ENCODE measurements at places on chromosomes 5 and 9. TPM values are rescaled to one million over a fixed set of nuclear protein-coding genes. Genes with fewer than 3 reads are reported as not detected.

Gene AGXT2
- total RNA-seq, result not detected

Gene LPAR1
- not detected for total RNA-seq

Gene PLAC8L1
- not detected for total RNA-seq

Gene SUSD3
- 27.1 TPM for total RNA-seq

- no peak for DNase-seq
These were observed 53.5 kb upstream of the IRX1 start for GRCh38 chr5:3542158-3542557.

DNA sequence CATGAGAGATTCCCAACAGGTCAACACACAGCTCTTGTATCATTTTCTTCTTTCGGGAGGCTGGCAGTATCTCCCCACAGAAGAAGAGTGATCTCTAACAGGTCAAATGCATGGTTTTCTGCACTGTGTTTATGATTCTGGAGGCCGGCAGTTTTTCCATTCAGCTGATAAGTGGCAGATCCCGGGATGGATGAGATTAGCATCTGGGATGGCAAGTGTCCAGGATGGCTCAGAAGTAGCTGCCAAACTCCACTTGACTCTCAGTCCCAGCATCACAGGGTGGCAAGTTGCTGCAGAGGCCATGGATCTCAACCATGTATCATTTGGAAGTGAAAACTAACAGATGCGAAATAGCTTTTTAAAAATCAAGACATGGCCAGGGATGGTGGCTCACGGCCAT is 97.8 kb upstream of the SLC44A1 start:
- DNase-seq, result no peak

DNA sequence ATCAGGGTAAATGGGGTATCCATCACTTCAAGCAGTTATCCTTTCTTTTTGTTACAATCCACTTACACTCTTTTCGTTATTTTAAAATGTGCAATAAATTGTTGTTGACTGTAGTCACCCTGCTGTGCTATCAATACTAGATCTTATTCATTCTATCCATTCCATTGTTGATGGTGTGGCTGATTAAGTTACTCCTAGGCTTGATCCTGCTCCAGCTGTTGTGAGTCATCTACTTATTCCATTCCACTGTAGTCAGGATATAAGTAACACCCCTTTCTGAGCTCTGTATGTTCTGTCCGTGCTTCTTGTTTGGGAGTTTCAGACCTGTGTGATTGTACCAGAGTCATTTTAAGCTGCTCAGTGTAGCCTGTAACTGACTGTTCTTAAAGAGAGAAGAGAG is 122.5 kb upstream of the RUSC2 start:
- DNase-seq, result no peak

DNA sequence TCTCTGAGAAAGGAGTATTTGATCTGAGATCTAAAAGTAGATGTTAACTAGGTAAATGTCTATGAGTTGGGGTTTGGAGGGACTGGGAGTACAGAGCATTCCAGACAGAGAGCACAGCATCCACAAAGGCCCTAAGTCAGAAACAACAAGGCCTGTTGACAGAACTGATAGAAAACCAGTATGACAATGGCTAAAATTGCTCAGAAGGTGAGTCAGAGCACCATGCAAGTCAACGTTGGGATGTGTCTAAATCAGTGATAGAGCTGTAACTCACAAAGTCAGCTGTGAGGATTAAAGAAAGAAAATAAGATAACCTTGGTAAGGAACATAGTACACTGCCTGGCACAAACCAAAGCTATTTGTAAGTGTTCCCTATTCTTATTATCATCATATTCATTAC is 124.0 kb downstream of the CETN3 start:
- no peak for DNase-seq

- no peak for DNase-seq
These were observed 8.3 kb upstream of the NRARP start for GRCh38 chr9:137310189-137311052.

DNA sequence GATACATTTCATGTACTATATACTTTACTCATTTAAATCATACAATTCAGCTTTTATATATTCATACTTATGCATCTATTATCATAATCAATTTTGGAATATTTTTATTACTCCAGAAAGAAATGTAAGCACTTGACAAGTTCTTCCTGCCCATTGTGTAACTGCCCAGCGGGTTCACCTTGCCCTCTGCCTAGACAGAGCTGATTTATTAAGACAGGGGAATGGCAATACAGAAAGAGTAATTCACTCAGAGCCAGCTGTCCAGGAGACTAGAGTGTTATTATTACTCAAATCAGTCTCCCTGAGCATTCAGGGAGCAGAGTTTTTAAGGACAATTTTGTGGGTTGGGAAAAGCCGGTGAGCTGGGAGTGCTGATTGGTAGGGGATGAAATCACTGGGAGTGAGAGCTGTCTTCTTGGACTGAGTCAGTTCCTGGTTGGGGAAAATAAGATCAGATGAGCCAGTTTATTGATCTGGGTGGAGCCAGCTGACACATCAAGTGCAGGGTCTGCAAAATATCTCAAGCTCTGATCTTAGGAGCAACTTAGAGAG is 16.1 kb upstream of the SPIN1 start:
- DNase-seq, result no peak

DNA sequence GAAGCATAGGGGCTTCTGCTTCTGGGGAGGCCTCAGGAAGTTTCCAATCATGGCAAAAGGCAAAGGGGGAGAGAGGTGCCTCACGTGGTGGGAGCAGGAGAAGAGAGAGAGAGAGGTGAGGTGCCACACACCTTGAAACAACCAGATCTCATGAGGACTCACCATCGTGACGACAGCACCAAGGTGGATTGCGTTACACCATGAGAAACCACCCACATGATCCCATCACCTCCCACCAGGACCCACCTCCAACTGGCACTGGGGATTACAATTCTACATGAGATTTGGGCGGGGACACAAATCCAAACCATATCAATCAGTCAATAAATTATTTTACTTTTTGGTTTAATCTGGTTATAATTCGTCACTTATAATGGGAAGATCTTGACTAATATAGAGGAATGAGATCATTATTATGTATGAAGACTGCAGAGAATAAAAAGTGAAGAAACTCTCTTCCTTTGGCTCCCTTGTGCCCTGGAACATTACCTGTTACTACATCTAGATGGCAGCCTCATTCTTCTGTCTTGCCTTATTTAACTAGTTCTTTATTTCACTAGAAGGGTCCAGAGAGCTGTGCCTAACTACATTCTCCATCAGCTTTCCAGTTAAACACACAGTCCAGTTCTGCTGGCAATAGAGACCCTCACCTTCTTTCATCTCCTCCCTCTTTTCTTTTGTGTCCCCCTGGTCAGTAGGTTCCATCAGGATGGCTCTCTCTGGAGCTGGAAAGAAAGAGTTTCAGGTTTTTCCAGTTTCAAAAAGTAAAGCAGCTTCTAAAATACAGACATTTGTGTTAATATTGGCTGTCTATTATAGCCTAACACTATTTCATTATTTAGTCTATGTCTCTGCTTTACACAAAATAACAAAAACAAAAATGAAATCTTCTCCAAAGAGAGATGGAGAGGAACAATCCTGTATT is 21.7 kb upstream of the SPINK7 start:
- DNase-seq, result no peak

DNA sequence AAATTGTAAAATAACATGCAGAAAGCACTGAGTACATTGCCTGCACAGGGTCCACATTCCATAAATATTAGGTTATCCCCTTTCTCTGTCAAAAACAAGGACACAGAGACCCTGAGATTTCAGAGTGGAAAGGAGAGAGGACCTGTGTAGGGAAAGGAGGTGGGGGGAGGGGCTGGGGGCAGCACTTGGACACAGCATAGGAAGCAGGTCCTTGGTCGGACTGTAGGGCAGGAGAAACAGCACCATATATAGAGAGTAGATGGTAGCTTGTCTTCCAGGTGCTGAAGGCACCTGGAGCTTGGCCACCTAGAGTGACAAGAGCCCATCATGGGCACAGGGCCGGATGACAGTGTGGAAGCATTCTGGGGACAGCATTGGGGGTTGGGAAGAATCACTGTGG is 2.4 kb downstream of the TPM2 start:
- DNase-seq, result no peak

Measured in activated naive CD8-positive, alpha-beta T cell treated with anti-CD3 and anti-CD28 coated beads for 36 hours (primary cell).